Heart left ventricle (tissue), 16 donors: ENCODE measurements at places on chromosomes 11 and 22. TPM values are rescaled to one million over a fixed set of nuclear protein-coding genes. Genes with fewer than 3 reads are reported as not detected.

TMEM191B gene
- total RNA-seq = not detected

GRCh38 chr11:70112017-70112434 lies 33.9 kb downstream of the ANO1 start:
- DNase-seq = no peak
- no peaks in the 10 kb centered on the region for H3K27me3 ChIP-seq
- peaks cover 30% of the 10 kb centered on the region for H3K4me1 ChIP-seq
- peaks cover 5% of the 10 kb centered on the region for H3K36me3 ChIP-seq

- no peak for DNase-seq
- H3K27me3 ChIP-seq = no peaks in the 10 kb centered on the region
- H3K36me3 ChIP-seq = peaks cover 14% of the 10 kb centered on the region
- H3K4me1 ChIP-seq = peaks cover 62% of the 10 kb centered on the region
- peak overlapping the region; percentile 73 for H3K27ac ChIP-seq
Measured at GRCh38 chr11:68551223-68551622, 90.7 kb downstream of the PPP6R3 start.

- H3K27ac ChIP-seq = no peak overlapping the region
- H3K4me3 ChIP-seq = peak overlapping the region; percentile 59
- no peaks in the 10 kb centered on the region for H3K4me1 ChIP-seq
- H3K36me3 ChIP-seq = no peaks in the 10 kb centered on the region
- H3K27me3 ChIP-seq = peaks cover 21% of the 10 kb centered on the region
- peak; percentile 32 for DNase-seq
Measured at GRCh38 chr11:40293655-40294348, 1165.7 kb downstream of the LRRC4C start.

DNA sequence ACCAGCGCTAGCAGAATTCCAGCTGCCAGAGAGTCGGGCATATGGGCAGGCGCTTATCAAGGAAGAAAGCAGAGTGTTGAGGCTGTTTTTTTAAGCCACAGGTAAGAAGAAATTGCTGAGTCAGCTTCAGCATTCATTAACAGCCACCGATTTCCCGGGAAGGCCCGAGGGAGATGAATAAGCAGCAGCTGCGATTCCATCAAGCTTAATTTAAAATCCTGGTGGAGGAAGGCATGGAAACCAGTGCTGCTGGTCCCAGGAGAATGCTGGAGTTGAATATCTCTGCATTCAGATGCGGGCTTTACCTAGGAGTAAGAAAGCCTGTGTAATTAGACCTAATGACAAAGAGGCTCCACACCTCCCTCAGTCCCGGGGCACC lies 168.8 kb downstream of the BRD1 start:
- no peak overlapping the region for H3K4me3 ChIP-seq
- peak overlapping the region; percentile 67 for H3K27ac ChIP-seq
- DNase-seq = no peak
- no peaks in the 10 kb centered on the region for H3K27me3 ChIP-seq

DNA sequence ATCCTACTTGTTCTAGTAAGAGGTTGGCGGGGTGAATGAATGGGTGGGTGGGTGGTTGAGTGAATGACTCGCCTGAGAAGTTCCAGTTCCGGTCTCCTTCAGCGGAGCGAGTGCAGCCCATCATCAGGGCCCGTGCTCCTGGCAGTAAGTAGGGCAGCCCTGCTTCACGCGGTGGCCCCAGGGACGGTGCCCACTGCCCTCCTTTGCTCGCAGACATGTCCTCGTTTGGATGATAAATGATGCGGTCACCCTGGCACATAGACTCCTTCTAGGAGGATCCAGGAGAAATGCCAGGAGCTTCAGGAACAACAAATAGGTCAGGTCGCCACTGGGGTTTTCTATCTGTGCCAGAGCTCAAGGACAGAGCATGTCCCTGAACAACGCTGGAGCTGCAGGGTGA lies 370.8 kb downstream of the CTTN start:
- H3K27ac ChIP-seq = no peak overlapping the region
- no peaks in the 10 kb centered on the region for H3K27me3 ChIP-seq
- no peak overlapping the region for H3K4me3 ChIP-seq
- no peaks in the 10 kb centered on the region for H3K4me1 ChIP-seq
- no peaks in the 10 kb centered on the region for H3K36me3 ChIP-seq

DNA sequence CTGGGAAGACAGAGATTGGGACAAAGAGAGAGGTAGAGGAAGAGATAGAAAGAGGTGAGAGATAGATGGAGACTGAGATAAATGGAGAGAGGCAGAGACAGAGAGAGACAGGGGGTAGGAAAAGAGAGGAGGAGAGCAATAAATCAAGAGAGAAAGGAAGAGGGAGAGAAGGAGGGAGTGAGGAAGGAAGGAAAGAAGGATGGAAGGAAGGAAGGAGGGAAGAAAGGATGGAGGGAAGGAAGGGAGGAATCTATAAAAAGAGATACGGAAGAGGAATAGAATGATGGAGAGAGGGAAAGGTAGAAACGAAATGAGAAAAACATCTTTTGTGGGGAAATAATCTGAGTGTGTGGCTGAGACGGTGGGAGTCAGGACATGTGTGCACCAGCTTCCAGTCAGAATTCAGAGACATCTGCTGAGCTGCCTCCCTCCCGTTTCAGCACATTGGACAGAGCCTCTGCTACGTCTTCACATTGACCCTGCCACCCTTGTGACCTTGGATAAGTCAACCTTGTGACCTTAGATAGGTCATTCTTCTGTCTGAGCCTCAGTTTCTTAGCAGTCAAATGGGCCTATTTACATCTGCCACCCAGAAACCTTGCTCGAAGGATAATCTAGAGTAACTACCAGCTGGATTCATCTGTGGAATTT lies 417.8 kb downstream of the MIAT start:
- no peak overlapping the region for H3K27ac ChIP-seq
- H3K36me3 ChIP-seq = no peaks in the 10 kb centered on the region
- H3K4me1 ChIP-seq = no peaks in the 10 kb centered on the region

- no peak for DNase-seq
- no peaks in the 10 kb centered on the region for H3K4me1 ChIP-seq
- peaks cover 4% of the 10 kb centered on the region for H3K36me3 ChIP-seq
- H3K4me3 ChIP-seq = no peak overlapping the region
- H3K27me3 ChIP-seq = no peaks in the 10 kb centered on the region
Measured at GRCh38 chr11:18563090-18563730, 25.3 kb downstream of the UEVLD start.

HBG1 gene
- total RNA-seq = not detected

DNA sequence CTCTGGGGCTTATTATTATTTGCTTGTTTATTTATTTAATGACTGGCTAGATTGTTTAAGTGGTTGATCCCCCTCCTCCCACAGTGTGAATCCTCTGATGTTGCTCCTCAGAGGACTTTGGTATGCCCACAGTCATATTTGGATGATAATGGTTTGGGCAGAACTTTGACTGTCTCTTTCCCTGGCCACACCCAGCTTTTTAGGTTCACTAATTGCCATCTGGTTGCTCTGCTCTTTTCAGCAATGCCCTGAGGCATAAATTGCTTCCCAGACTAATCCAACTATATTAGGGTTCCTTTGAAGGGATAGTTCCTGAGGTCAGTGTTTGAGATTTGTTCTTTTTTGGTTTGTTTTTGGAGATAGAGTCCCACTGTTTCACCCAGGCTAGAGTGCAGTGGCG lies 99.3 kb upstream of the RRM1 start:
- no peaks in the 10 kb centered on the region for H3K36me3 ChIP-seq
- no peak overlapping the region for H3K27ac ChIP-seq
- DNase-seq = no peak
- H3K4me3 ChIP-seq = no peak overlapping the region

DNA sequence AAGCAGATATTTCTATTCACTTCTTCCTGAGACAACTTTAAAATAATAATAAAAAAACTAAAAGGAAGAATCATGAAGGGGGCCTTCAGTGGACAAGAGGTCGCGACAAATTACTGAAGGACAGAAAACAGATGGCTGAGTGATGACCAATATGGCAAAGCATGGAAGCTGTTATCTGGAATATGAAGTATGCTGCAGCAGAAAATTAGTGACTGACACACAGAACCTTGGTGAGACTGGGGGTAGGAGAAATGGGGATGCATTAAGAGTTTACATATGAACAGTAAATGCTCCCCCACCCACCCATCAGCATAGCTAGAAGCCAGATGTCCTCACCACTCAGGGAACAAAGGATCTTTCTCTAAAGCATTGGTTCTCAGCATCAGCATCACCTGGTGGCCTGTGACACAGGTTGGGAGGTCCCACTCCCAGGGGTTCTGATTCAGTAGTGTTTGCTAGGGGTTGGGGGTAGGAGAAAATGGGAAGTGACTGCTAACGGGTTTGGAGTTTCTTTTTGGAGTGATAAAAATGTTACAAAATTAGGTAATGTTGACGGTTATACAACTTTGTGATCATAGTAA lies 59.7 kb downstream of the NARS2 start:
- no peaks in the 10 kb centered on the region for H3K36me3 ChIP-seq
- DNase-seq = no peak
- H3K4me1 ChIP-seq = no peaks in the 10 kb centered on the region
- H3K27ac ChIP-seq = no peak overlapping the region
- no peak overlapping the region for H3K4me3 ChIP-seq
- no peaks in the 10 kb centered on the region for H3K27me3 ChIP-seq

DNA sequence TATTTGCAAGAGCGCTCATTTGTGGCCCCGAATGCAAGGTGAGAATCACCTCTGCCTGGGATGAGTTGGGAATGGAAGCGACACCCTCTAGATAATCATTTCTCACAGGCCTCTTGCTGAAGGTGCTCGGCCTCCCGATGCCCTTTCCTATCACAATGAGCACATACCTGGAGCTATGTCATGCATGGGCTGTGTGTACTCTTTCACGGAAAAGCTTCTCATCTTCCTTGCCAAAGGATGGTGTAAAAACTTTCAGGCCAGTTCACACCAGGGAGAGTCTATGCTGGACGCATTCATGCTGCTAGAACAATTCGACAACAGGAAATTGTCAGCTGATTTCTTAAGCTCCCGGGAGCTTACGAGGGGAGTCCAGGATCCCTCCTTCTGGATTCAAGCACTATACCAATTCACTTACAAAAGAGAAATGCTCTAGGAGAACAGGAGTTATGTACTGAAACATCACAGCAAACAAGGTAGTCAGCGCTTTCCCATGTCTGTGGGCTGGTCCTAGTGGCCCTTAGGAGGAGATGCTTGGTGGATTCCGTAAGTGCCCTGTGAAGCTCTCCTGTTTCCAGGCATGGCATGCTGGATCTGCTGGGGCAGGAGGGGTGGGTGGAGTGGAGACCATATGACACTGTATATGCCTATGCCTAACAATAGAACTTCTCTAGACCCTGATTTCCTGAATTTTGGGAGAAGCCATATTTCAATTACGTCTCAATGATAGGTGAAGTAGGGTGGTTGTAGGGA lies 53.1 kb upstream of the B3GAT1 start:
- peaks cover 4% of the 10 kb centered on the region for H3K27me3 ChIP-seq
- H3K4me3 ChIP-seq = no peak overlapping the region
- no peak overlapping the region for H3K27ac ChIP-seq

GRCh38 chr11:57248780-57249383 lies 11.8 kb upstream of the APLNR start:
- peaks cover 4% of the 10 kb centered on the region for H3K27me3 ChIP-seq
- H3K4me3 ChIP-seq = peak overlapping the region; percentile 21
- peaks cover 30% of the 10 kb centered on the region for H3K4me1 ChIP-seq
- H3K36me3 ChIP-seq = no peaks in the 10 kb centered on the region
- peak; percentile 71 for DNase-seq
- H3K27ac ChIP-seq = no peak overlapping the region

DNA sequence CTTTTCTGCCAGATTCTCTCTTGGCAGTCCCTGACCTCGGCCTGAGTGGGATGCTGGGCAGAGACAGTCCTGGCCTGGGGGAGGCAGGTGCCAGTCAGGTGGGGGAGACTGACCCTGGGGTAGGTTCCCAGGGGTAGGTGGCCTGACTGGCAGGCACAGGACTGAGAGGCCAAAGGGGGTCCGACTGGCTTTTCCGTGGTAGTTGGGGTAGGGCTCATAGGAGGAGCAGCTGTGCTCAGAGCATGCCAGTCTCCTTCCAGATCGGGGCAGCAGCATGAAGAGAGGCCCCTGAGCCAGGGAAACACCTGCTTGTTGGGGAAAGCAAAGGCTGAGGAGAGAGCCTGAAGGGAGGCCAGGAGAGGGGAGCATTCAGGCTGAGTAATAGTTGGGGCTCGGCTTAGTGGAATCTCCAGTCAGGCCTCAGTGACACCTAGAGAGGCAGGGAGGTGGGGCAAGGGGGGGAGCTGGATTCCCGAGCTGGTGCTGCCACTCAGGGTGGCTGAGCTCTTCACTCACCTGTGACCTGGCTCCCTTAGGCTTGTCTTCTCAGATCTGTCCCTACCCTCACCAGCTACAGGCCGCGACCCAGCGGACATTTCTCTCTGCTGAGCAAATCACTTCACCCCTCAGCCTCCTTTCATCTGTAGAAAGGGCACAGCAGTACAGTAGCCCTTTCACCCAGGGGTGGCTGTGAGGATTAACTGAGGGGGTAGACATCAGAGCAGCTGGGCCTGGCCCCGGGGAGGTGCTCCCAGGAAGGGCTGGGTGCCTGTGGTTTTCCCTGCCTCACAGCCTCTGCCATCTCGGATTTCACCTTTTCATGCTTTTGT lies 26.2 kb downstream of the MCM5 start:
- no peak overlapping the region for H3K4me3 ChIP-seq
- H3K27ac ChIP-seq = no peak overlapping the region
- peaks cover 7% of the 10 kb centered on the region for H3K4me1 ChIP-seq
- no peak for DNase-seq
- no peaks in the 10 kb centered on the region for H3K27me3 ChIP-seq
- H3K36me3 ChIP-seq = peaks cover 42% of the 10 kb centered on the region

SLC22A9 gene
- total RNA-seq = not detected

SLC5A4 gene
- 0.52 TPM for total RNA-seq

FAM180B gene
- 0.26 TPM for total RNA-seq

DNA sequence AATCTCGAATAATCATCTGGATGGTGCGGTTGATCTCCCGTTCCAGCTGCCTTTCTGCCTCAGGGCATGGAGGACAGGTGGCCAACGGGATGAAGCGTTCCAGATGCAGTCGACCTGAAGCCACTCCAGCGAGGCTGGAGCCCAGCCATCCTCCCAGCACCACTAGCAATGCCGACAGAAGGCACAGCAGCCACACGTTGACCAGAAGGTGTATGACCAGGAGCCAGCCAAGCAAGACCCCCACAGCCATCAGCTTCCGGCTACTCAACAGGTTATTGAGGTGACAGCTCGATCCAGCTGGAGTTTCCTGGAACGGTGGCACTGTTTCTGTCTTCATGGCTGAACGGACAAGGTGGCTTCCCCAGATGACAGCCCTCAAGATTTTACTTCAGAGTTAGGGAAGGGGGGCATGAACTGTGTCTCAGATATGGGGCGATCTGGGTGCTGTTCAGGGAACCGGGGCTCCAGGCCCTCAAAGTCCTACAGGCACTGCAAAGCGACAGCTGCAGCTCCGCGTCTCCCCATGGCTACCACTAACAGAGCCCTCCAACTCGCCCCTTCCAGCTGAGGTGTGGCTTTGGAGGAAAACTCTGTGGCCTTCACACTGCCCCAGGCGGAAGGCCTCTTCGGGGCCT lies 559 bp downstream of the SNX19 start:
- H3K27ac ChIP-seq = no peak overlapping the region
- H3K36me3 ChIP-seq = peaks cover 35% of the 10 kb centered on the region
- peak overlapping the region; percentile 81 for H3K4me3 ChIP-seq
- peaks cover 42% of the 10 kb centered on the region for H3K4me1 ChIP-seq

ASRGL1 gene
- 3.2 TPM for total RNA-seq

- no peaks in the 10 kb centered on the region for H3K27me3 ChIP-seq
- no peak overlapping the region for H3K4me3 ChIP-seq
- DNase-seq = no peak
- no peaks in the 10 kb centered on the region for H3K4me1 ChIP-seq
- H3K27ac ChIP-seq = no peak overlapping the region
Measured at GRCh38 chr11:103897160-103897936, 139.1 kb upstream of the DDI1 start.

GRCh38 chr11:67211656-67212436 lies 54.4 kb upstream of the GRK2 start:
- H3K36me3 ChIP-seq = peaks cover 48% of the 10 kb centered on the region
- H3K27ac ChIP-seq = no peak overlapping the region
- H3K4me1 ChIP-seq = peaks cover 22% of the 10 kb centered on the region
- no peaks in the 10 kb centered on the region for H3K27me3 ChIP-seq
- DNase-seq = no peak
